Activated naive CD4-positive, alpha-beta T cell treated with anti-CD3 and anti-CD28 coated beads, Interleukin-2, amount 10 ng/mL, durations not matched to agents 5 hours and 36 hours (primary cell): ENCODE measurements at places on chromosomes 11 and 22. TPM values are rescaled to one million over a fixed set of nuclear protein-coding genes. Genes with fewer than 3 reads are reported as not detected.

The CHADL gene
- 0.23 TPM for total RNA-seq

The APOA1 gene
- 0.26 TPM for total RNA-seq

The ZFP91 gene
- total RNA-seq = 46.7 TPM

The SLC22A8 gene
- total RNA-seq = not detected

The FJX1 gene
- total RNA-seq = 0.10 TPM

The LDHAL6A gene
- total RNA-seq = not detected

The JAML gene
- total RNA-seq = 74.3 TPM

The LRRC74B gene
- total RNA-seq = not detected

The DYNC2H1 gene
- 0.91 TPM for total RNA-seq

The SGSM1 gene
- total RNA-seq = 0.12 TPM

The ZP1 gene
- not detected for total RNA-seq

The CCDC15 gene
- 7.9 TPM for total RNA-seq

The MFRP gene
- not detected for total RNA-seq

The RCOR2 gene
- total RNA-seq = 0.30 TPM

The MAJIN gene
- 0.36 TPM for total RNA-seq

The OR5A1 gene
- not detected for total RNA-seq

The SCGB1D2 gene
- total RNA-seq = not detected

The MS4A4A gene
- total RNA-seq = not detected

The CRELD2 gene
- 47.1 TPM for total RNA-seq

The BSX gene
- total RNA-seq = not detected

The NECTIN1 gene
- 0.46 TPM for total RNA-seq
